ENCODE measurements at places on chromosomes 2 and 18. TPM values are rescaled to one million over a fixed set of nuclear protein-coding genes. Genes with fewer than 3 reads are reported as not detected.

GRCh38 chr2:159129269-159129668 is 157.2 kb downstream of the WDSUB1 start:
- DNase-seq = no peak

DNA sequence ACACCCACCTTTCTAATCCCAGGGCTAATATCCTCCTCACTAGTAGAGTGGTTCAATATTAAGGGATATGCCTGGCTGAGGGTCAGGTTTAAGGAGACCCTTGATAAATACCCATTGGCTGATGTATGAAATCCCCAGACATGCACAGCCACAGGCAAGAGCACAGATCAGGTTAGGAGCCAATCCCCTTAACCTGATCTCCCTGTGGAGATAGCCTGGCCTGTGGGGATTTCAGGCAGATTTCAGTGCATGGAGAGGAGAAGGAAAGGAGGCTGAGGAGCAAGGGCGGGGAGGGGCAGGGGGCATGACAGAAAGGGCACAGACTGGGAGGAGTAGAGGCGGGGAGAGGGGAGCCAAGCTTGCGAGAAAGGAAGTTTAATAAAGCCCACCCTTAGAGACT is 129.0 kb downstream of the LOXHD1 start:
- DNase-seq = no peak

The MEMO1 gene
- total RNA-seq = 15.0 TPM

DNA sequence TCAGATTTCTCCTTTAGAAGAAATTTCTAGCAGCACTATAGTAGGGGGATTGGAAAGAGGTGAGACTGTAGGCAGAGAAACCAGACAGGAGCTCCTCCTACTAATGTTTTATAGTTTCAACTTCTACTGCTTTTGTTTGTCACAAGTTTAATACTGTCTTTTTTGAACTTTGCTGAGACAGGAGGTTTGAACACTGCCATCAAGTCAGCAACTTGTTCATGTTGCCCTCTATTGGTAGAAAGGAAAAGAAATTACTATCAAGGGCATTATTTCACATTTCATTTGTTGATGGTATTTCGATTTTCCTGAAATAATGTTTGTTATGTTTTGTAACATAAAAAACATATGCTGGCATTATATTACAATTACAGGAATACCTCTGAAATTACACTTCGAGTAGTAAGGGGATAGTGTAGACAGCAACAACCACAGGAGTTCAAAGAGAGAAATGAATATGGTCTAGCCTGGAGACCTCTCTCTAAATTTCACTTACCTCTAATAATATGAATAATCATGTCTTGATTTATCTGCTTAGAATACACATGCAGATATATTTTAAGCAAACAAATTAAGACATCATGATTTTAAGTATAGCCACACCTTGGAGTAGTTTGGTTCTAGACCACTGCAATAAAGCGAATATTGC is 12.4 kb upstream of the CCDC88A start:
- peak; percentile 13 for DNase-seq

DNA sequence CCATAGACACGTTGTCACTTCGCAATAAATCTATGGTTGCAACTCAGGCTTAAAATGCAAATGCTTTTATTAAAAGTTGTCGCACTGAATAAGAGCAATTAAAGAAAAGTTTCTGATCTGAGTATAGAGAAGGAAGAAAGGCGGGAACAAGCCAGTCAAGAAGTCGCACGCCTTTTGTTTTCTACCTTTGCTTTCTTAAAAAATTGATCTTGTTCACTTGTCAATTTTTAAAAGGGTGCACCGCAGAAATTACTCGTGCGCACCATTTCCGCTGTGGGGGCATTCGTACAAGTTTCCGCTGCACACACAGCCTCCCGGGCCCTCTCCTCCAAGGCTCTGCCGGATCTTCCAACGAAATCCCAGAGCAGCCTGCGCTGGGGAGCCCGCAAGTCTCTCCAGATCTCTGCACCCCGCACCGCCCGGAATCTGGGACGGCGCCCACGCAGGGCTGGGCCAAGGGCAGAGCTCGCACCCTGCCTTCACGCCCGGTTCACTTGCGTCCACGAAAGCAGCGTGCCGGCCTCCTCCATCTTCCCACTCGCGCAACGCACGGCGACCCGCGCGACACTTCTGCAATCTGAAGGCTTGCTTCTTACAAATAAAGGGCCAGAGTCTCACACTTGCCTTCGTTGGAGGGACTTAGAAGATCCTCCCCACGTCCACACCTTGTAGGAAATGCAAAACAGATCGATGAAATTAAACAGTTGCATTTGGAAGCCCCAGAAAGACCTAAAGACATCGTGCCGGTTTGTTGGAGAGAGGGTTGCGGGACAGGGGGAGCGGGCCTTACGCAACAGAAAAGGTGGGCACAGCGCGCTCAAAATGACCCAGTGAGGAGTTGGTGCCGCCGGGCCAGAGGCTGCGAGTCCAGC is 2.6 kb upstream of the SALL3 start:
- no peak for DNase-seq

The CHRND gene
- not detected for total RNA-seq

The TMEM169 gene
- total RNA-seq = 0.40 TPM

- no peak for DNase-seq
Observed at GRCh38 chr18:79403723-79404566, 8.2 kb downstream of the NFATC1 start.

DNA sequence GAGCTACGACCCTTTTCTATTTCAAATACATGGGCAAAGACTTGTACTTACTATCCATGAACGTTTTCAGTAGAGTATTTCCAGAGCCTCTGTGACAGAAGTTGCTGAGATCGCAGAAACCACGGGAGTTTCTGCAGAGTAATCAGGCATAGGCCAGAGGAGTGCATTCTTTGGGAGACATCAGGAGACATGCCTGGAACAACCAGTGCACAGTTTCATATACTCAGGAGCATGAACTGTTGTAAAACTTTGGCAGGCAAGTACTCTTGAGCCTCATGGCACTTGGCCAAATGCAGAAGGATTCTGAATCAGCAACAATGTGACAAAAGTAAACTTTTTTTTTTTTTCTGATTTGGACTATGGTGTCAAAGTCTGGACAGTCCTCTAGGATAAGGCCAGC is 307.1 kb downstream of the GRB14 start:
- no peak for DNase-seq

The KATNAL2 gene
- total RNA-seq = 3.7 TPM

GRCh38 chr2:50347358-50348044 is 684.4 kb downstream of the NRXN1 start:
- no peak for DNase-seq

GRCh38 chr2:186592137-186592875 is 2.5 kb downstream of the ITGAV start:
- no peak for DNase-seq

DNA sequence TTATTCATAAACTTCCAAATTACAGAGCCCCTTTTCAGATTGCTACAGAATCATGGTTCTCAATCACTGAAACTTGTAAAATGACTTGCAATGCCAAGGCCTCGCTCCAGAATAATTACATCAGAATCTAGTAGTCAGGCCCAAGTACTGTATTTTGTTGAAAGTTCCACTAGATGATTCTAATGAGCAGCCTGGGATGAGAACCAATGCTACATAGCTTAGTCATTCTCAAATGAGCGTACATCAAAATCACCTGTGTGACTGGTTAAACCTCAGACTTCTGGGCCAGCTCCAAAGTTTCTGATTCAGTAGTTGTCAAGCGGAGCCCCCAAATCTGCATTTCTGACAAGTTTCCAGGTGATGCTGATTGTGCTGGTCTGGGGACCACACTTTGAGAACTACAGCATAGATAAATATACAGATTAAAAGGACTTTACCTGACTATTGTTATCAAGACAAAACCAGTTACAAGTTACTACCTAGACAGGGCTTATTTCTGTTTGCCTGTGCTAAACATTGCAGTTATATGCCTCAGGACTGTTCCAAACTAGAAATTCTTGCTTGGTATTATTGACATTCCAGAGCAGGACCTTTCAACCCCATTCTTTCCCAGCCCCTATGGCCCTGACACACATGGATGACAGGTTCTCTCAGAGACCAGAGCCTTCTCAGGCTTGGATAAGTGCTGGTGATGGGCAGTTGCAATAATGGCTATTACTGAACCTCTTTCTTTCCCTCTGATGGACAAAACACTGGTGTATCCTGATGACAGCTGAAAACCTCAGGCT is 83.1 kb downstream of the UPP2 start:
- no peak for DNase-seq

- peak; percentile 78 for DNase-seq
Observed at GRCh38 chr2:100984892-100985307, 17.2 kb upstream of the RPL31 start.

The C18orf54 gene
- total RNA-seq = 7.7 TPM

DNA sequence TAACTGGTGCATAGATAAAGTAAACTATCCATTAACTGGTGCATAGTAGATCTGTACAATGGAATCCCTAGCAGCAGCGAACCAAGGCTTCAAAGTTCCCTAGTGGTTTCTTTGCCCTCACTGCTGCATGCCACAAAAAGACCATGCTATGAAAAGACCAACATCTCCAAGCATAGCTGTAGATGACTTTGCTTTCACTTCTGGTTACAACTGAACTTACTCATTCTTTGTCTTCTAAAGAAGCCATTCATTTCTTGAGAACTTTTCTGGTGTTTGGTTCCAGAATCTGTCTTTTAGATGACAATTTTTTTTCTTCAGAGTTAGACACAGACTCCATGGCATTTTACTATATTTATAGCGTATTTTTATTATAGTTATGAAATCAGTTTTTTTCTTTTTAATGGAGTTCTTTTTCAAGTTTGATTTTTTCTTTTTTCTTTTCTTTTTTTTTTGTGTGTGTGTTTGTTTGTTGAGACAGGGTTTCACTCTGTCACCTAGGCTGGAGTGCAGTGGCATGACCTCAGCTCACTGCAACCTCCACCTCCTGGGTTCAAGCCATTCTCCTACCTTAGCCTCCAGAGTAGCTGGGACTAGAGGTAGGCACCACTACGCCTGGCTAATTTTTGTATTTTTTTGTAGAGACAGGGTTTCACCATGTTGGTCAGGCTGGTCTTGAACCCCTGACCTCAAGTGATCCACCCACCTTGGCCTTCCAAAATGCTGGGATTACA is 63.6 kb downstream of the SLC35F5 start:
- no peak for DNase-seq

The CAPN14 gene
- 0.11 TPM for total RNA-seq

GRCh38 chr2:73891276-73891901 is 1.4 kb upstream of the ACTG2 start:
- DNase-seq = no peak

The ASB18 gene
- total RNA-seq = not detected

The PROM2 gene
- not detected for total RNA-seq

The CNDP2 gene
- 28.6 TPM for total RNA-seq

DNA sequence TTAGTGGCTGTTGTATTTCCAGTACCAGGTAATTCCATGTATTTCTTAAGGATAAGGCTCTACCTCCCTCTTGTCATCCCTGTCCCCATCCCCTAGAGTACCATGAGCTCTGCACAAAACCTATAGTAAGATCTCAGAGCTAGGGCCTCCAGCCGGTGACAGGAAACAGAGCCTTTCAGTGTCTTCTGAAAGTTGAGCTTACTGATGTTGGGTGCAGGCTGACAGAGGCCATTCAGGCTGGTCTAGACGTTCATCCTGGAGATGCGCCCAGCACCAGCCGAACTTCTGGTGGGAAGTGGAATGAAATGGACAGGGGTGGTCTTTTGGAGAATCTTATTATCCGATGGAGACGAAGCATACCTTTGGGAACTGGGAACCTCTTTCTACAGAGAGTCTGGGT is 16.7 kb upstream of the LYPD6B start:
- DNase-seq = no peak

DNA sequence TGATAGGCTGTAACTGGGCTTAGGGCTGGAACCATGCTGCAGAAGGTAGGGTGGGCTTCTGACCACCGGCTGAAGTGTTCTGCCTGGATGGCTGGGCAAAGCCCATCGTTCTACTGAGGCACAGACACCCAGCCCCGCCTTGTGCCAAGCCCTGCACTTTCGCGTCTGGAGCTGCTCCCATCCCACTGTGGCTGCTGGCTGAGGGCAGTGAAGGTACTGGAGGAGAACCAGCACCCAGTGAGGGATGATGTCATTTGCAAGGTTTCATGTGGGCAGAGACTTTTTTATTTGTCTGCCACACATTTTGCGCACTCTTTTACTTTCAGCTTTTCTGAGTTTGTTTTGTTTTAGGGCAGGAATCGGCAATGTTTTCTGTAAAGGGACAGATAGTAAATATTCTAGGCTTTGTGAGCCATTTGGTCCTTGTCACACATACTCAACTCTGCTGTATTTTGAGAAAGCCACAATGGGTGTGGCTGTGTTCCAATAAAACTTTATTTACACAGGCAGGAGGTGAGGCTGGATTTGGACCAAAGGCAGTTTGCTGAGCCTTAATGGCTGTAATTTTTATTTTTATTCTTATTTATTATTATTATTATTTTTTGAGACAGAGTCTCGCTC is 85.6 kb downstream of the ASB1 start:
- no peak for DNase-seq

The DRC1 gene
- total RNA-seq = not detected

The HOXD1 gene
- total RNA-seq = 3.0 TPM

DNA sequence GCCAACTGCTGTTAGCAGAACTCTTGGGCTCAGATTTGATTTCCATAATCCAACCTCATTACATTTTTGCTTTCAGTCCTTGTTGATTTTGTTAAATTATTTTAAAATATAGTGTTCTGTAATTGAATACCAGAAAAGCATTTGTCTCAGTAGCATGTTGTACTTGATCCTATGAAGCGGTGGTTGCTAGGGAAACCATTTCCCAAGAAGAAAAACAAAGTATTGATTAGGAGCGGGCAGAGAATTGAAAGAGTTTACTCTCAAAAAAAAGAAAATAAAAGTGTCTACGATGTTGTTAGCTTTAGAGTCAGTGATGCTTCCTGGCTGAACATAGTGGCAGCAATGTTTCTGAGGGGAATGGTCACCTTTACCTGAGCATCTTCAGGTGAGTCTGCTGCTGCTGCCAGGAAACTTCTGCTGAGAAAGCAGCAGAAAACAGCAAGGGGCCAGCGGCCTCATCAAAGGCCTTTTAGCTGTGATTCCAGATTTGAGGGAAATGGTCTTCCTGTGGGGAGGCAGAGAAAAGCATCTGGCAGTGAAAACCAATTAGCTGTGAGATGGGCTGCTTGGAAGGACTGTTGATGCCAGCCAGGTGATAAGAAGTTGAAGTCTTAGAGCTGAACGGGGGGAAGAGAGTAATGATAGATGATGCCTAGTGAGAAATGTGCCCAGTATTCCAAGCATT is 37.1 kb downstream of the CRIM1 start:
- DNase-seq = no peak

The FBXO15 gene
- total RNA-seq = 0.63 TPM

The PJVK gene
- total RNA-seq = 2.1 TPM

DNA sequence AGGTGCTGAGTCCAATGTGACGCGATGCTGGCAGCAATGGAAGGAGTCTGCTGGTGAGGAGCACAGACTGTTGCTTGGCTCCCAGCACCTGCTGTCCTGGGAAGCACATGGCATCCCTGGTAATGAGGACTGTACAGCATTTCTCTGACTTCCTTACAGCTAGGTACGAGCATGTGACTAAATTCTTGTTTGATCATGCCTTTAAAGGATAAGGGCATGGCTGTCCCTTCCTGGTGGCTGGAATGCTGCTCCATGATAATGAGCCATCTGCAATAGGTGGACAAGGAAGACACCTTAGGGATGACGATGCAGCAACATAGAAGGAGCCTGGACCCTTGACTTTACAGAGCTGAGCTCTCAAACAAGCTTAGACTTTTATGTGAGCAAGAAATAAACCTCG is 278.0 kb upstream of the SPRED2 start:
- DNase-seq = no peak

GRCh38 chr2:133780099-133780996 is 212.1 kb upstream of the NCKAP5 start:
- peak; percentile 83 for DNase-seq

- no peak for DNase-seq
Observed at GRCh38 chr2:9053534-9053931, 50.0 kb upstream of the MBOAT2 start.

The EDAR gene
- not detected for total RNA-seq

The ELAC1 gene
- total RNA-seq = 8.3 TPM

The RBM45 gene
- 19.0 TPM for total RNA-seq

- peak; percentile 78 for DNase-seq
Observed at GRCh38 chr2:16005816-16006536, 65.6 kb downstream of the MYCN start.
